ENCODE measurements at places on chromosomes 1 and 21. TPM values are rescaled to one million over a fixed set of nuclear protein-coding genes. Genes with fewer than 3 reads are reported as not detected.

MLLT11 gene
- total RNA-seq = 0.64 TPM

S100A9 gene
- total RNA-seq = 892 TPM

DNA sequence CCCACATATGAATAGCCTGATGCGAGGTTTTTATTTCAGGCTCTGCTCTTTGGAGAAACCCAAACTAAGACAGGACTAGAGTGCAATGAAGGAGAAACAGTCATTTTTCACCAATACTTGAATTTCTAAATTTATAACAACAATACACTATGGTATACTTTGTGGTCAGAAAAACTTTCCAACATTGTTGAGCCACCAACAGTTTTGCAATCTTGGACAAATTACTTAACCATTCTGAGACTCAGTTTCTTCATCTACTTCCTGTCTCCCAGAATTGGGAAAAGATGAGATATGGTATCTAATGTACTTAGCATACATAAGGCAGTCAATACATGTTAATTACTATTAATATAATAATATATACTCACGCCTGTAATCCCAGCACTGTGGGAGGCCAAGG lies 519.8 kb upstream of the PLXNA2 start:
- no peak for DNase-seq

DNA sequence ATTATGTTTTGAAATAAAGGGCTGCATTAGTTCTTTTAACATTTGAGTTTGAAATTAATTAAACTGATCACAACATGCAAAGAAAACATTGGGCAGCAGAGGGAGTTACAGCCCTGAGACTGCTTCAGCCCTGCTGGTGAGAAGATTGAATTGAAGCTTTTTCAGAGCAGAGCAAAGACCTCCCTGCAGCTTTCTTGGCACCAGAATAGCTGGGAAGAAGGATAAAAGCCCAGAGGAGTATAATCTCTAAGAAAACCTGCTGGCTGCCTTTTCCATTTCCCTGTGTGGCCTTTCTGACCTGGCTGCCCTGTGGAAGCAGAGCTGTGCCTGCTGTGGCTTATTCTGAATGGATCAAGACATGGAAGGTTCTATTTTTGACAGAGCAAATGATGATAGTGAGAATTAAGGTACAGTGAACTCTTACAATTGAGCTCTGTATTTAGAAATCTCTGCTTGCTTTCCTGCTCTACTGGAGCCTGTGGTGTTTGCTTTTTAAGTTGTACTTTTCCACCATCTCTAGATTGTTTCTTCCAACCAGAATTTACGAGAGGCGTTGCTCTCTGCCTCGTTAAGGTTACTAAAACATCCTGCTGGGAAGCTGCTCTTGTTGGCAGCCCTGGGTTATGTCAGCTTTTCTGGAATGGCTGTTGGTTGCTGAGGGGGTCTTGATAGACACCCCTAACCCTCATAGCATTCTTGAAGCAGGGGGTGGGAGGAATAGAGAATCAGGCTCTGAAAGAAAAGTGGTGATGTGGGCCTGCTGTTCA lies 9.9 kb downstream of the SNRPE start:
- DNase-seq = no peak

DNA sequence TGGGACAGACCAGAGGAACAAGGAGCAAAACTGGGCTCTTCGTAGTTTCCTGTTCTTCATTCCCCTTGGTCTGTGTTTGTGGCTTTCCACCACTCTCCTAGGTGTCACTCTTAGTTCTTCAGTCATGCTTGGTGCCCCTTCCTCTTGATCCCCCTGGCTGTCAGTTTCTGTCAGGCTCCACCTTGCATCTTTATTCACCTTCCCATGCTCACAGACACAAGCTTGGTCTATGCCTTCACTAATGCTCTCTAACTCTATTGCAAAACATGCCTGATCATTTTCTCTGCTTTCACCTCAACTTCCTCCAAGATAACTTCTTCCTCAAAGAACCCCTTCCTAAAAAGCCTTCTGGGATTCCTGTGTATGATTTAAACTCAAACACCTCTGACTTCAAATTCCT lies 122.9 kb downstream of the GLUL start:
- DNase-seq = no peak

DNA sequence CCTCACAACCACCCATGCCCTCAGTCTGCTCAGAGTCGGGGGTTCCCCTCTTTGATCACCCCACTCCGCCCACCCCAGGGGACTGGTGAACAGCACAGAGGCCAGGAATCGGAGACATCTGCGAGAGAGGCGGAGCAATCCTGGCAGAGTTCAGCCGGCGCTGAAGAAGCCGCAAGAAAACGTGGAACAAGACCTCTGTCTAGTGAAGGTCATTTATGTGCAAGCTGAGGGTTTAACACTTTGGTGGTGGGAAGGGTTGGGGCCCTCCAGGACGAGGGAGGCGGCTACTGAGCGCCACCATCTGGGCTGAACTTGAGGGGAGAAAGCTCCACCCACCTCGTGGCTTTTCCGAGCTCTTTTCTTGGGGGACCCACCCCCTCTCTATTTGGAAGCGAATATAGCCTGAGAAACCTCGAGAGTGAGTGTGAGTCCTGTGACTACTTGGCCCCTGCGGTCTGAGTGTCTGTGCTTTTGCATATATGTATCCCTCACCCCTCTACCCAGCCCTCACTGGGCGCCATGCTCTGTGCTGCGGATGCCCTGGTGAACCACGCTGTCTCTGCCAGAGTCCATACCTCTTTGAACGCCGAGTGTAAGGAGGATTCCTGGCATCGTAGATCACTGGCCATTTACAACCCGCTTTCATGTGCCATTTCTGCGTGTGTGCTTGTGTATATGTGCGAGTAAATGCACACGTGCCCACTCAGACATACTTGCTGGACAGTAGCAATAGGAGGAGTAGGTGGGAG lies 1.2 kb upstream of the EPHA10 start:
- DNase-seq = peak; percentile 84

GRCh38 chr1:113178106-113178505 lies 105.1 kb downstream of the LRIG2 start:
- no peak for DNase-seq

DNA sequence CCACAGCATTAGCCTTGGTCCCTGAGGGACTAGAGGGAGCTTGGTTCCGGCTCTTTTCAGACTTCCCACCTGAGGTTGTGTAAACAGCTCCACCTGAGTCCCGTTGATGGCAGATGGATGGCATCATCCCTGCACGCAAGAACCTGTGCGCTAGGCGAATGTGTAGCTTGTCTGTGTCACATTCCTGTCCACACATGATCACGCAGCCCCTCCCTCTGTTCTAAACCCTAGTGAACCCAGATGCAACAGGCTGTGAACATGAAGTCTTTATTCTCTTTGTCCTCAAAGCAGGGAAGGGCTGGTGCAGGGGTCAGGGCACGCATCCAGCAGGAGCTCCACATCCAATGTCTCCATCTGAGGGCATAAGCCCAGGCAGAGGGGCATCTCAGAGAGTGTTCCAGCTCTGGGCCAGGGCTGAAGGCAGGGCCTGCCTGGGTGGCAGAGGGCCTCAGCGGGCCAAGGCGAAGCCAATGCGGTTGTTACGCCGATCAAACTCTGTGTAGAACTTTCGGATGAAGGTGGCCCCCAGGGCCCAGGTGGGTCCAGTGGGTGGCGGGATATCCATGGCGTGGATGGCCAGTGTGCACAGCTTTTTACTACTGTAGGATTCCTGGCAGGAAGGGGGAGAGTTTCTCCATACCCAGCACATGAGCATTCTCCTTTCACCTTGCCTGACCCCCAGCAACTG lies 2.9 kb upstream of the ETNK2 start:
- DNase-seq = no peak

DNA sequence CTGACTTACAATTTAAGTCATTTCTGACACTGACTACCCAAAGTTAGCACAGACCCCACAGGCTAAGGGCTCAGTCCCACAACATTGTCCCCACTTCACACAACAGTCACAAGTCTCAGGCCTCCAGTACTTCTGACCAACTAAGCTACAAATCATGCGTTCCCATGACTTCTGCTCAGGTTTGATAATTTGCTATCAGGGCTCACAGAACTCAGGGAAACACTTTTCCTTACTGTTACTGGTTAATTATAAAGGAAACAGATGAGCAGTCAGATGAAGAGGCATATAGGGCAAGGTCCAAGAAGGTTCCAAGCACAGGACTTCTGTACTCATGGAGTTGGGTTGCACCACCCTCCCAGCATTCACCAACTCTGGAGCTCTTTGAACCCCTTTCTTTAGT lies 151.2 kb upstream of the TNR start:
- DNase-seq = no peak

DNA sequence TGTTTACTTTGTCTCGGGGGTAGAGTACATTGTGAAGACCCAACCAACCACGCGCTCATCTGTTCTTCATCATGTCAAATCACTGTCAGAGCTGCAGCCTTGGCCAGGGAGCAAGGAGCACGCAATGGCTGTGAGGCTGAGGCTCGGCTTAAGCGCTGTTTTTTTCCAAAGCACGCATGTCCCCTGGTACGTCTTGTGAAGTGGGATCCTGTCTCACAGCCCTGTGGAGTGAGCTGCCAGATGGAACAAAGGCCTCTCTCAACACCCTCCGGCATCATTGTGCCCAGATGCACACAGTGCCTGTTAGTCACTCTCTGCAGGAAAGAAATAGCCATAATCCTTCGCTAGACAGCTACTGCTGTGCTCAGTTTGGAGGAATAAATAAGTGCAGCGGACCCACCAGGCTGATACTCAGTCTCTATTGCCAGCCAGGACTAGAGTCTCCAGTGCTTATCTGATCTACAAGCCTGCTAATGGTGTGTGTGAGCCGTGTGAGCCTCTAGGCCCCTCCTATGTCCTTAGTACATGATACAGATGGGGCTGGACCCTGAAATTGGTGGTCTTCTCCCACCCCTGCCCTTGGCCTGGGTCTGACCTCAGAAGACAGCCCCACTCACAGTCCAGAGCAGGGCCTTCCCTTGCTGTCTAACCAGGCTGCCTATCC lies 91.3 kb upstream of the COA6 start:
- DNase-seq = no peak
